ENCODE measurements at places on chromosomes 7 and 10.
A peak's percentile ranks its signal among the peaks of the same experiment; 100 is the strongest.

DNA sequence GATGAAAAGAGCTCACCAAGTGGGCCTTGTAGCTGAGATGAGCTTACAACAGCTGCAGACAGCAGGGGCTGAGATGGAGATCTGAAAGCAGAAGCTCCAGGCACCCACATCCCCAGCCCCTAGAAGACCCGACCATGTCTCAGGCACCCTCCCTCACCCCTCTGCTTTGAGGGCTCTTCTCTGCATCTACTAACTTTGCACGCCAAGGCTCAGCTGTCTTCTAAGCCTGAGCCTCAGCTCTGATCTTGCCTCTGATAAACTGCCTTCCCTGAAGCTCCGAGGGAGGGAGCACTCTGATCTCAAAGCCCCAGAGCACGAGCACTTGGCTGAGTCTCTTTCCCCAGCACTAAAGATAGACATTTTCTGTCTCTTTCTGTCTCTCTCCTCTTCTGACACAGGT, 42.0 kb downstream of the ANXA8 start:
- DNase-seq, result no peak

- DNase-seq, result no peak
These were observed 9.4 kb upstream of the TES start for GRCh38 chr7:116200963-116201362.

- DNase-seq, result no peak
These were observed 67.5 kb downstream of the PWWP2B start for GRCh38 chr10:132464256-132465192.

DNA sequence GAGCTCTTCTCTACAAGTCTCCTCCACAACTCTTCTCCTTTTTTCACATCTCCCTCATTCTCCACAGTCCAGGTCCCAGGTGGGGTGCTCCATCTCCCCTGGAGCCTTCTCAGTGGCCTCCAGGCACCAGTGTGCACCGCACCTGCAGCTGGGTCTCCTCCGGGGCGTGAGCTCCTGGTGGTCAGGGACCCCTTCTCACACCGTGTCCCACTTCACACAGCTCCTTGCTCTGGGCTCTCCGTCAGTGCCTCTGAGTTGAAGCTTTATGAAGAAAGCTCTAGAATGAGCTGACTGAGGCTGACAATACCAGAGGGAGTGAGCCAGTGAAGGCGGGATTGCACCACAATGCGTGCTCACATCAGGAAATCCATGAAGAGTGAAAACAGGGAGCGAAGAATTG, 290.2 kb downstream of the DNAJB6 start:
- no peak for DNase-seq

DNA sequence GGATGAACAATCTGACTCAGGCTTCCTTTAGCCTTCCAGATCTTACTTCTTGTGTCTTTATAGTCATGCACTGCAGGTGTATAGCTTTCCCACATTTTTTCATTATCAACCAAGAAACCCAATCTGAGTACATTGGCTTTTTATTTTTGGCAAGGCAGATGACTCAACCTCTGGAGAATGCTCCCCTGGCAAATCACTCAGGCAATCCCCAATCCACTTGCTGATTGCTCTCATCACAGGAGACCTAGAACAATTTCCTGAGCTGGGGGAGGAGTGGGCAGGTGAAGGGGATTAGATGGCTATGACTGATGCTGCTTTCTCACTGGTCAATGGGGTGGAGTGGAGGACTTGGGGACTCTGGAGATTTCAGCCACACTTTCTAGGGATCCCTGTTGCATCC, 134.4 kb downstream of the SLC16A9 start:
- no peak for DNase-seq

DNA sequence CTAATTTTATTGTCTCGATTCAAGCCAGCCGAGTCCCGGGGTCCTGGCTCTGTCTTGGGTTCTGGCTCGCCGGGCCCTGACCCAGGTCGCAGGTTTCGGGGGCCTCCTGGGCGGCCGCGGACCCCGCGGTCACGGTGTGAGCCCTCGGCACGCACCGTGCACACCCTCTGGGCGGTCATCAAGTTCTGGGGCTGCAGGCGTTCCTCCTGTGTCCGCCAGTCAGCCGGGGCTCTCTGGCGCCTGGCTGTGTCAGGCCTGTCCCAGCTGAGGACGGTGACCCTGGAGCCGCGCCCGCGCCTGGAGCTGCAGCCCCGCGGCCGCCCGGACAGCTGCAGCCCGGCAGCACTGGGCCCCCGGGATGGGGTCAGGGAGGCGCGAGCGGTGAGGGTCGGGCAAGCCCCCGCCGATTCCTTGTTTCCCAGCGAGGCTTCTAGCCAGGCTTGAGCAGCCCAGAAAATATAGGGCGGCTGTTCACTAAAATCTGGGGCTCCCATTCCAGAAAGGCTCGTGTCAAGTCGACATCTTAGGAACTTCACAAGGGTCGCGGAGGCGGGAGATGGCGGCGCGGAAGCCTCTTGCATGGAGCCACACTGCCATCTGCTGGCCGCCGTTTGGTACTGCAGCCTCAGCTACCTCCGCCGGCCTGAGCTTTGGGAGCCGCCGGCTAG, 4.2 kb upstream of the HOXA7 start:
- peak; percentile 76 for DNase-seq

DNA sequence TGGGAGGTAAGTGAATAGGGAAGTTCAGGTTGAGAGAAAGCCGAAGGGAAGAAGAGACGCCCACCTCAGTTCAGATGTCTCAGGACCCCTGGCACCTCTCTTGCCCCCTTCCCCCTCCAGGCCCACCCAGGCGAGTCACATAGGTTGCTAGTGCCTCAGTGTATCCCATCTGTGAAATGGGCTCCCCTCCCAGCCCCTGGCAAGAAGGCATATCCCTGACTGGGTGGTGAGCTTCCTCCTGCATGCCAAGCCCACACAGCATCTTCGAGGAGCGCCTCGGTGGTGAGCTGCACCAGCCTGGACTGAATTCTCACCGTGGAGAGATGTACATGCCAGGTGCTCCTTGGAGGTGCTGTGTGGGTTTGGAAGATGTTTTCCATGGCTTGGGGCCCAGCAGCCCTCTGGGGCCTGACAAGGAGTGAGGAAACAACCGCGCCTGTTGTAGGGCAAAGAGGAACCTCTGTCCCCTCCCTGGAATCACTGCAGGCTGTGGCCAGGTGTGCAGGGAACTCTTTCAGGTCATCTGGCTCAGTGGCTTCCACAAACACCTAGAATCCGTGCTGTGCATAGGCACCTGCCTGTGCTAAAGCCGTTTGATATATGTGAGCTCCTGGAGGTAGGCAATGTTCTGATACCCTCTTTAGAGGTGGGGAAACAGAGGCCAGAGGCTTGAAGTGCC, 45.1 kb downstream of the UNC5B start:
- no peak for DNase-seq

- no peak for DNase-seq
These were observed 16.3 kb upstream of the GIMAP6 start for GRCh38 chr7:150648353-150649079.

- DNase-seq, result no peak
These were observed 163.5 kb downstream of the MDFIC start for GRCh38 chr7:115085421-115085820.

DNA sequence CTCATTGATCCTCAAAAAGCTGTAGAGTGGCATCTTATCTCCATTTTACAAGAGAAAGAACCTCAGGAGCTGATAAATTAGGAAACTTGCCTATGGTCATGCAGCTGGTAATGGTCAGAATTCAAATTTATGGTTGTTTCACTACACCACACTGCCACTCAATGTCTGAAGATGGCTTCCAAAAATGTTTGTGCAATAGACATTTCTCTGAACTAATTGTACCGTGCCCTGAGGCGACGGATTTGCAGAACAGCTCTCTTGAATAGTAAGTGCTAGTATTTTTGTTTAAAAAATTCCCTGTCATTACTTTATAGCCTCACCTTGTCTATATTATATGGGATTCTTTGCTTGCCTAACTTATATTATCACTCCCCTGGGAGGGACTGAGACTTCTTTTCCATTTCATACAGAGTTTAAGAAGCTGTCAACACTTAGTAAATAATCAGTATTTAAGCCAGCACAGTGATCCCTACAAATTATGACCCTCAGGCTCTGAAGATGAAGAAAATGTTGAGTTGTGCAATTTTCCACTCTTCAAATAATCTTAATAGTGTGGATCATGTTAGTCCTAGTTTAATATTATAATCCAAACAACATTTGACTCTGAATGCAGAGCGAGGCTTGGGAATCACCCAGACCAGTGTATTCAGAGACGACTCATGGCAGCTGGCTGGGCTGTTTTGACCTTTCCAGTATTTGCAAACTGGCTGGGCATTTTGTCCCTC, 346.6 kb downstream of the PTEN start:
- no peak for DNase-seq

GRCh38 chr10:6721964-6722615, 142.0 kb upstream of the PRKCQ start:
- no peak for DNase-seq

DNA sequence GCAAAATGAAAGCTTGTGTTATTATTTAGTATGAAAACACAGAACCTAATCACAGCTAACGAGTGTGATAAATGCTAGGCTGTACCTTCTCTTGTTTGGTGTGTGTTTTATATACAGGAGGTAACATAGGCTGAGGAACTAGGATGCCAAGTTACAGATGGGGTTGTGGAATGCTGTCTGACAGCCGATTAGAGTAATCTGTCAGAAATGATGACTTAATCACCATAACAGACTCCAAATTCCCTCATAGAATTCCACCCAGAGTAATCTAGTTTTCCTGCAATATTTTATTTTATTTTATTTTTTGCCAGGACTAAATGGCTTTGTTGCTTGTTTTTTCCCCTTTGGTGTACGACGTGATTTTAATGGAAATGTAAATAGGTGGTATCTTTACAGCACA, 221.2 kb downstream of the CELF2 start:
- DNase-seq, result no peak

GRCh38 chr7:148963583-148964482, 64.5 kb downstream of the PDIA4 start:
- DNase-seq, result no peak
